ENCODE measurements at places on chromosomes 4 and X.

DNA sequence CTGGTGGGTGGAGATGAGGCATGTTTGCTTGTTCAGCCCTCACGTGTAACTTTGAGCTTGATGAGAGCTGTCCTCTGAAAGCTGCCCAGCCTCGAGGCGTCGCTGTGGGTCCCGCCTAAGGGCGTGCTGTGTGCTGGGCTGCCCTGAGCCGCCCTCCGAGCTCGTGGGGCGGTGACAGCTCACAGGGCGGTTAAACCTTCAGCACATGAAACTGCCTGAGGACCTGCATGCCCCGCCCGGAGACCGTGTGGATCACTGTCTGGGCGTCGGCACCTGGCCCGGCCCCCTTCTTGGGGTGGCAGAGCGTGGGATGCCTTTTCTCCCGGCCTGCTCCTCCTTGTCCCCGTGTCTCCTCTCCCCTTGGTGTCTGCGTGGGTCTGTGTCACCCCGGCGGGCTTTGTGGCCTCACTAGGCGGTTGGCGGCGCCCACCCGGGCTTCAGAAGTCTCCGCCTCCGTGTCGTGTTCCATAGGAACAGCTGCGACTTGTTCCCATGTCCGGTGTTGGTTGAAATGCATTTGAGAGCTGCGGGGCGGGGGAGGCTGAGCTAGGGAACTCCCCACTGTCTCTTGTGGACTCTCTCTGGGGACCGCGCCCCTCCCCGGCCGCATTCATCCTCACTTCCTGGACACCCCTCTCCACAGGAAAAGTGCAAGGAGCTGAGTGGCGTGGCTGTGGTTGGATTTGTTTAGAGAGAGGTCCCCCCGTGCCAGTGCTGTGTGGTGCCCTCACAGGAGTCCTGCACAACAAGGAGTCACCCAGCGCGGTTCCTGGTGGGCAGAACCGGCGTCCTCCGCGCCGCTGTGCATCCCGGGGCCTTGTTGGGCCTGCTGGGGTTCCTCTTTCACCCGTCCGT, 6.8 kb downstream of the AKAP17A start:
- no peak for DNase-seq

- DNase-seq: no peak
Measured at GRCh38 chrX:133983974-133984845, 1.2 kb downstream of the GPC3 start.

DNA sequence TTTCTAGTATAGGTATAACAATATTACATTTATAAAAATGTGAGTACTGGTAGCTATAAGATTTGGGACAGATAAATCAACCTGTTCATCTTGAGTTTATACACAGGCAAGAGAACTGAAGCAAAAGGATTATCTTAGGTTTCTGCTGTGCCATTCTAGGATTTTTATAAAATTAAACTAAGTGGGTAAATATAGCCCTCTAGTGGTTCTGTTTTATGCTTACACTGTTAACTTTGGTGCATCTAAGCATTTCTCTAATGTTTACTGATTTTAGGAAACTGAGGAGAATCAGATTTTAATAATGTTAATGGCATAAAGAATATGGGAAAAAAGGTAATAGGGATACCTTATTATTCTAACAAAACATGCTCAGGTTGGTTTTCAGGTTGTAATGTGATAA, 1.1 kb upstream of the RRH start:
- DNase-seq: no peak

- no peak for DNase-seq
Measured at GRCh38 chrX:323721-324628, 5.4 kb upstream of the GTPBP6 start.

- no peak for DNase-seq
Measured at GRCh38 chrX:10110984-10111363, 45.8 kb upstream of the CLCN4 start.

DNA sequence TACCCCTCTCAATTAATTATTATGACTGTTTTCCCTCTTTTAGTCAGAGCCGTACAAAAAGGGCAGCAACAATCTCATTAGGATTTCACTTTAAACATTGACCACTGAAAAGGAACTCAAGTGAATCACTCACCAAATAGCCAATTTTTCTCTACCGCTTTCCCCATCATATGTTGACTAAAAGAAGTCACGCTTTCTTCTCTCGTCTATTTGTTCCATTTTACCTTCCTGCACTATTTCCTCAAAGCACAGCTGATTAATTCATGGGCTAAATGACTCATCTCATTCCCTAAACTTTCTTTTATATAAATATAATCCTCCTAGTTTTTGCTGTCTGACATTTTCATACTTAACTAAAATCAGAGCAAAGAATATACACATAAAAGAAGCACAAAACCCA, 8.2 kb downstream of the MID1 start:
- DNase-seq: no peak

DNA sequence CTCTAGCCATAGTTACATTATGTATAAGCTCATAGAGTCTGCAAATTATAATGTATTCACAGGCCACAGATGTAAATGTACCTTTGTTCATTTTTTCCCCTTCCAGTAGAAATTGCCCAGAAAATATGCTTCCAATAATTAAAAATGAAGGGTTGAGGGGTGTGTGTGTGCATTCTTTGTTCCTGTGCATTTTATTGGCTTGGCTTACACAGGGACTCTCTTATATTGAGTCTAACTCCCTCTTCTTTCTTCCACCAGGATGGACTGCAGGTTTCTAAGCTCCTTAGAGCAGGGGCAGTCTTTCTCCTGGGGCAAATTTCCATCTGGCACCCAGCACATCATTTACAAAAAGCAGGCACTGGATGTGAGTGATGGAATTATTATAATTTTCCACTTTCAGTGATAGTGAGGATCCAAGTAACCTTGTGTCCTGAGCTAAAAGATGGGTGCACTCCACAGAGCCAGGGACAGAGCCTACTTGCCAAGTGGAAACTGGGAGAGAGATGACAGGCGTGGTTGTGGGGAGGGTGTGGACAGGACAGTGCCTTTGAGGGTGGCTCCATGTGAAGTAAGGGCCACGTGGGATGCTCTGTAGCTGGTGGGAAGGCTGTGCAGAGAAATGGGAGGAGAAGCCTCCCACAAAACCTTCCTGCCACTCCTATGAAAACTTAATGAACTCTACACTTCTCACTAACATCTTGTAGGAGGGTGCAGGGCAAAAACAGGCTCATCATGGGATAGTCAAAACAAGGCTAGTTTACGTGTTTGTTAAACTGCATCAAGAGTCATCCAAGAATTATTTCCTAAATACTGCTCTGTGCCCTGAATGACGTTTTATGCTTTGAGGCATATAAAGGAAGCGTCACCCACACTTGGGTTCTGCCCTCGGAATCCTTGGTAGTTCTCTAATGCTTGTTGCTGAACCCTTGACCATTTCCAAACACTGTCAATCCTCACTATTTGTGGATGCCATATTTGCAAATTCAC, 16.0 kb downstream of the IGFBP7 start:
- DNase-seq: no peak

GRCh38 chr4:106056914-106057313, 161.6 kb downstream of the NPNT start:
- no peak for DNase-seq

- DNase-seq: no peak
Measured at GRCh38 chrX:16278927-16279326, 111.6 kb downstream of the MAGEB17 start.

DNA sequence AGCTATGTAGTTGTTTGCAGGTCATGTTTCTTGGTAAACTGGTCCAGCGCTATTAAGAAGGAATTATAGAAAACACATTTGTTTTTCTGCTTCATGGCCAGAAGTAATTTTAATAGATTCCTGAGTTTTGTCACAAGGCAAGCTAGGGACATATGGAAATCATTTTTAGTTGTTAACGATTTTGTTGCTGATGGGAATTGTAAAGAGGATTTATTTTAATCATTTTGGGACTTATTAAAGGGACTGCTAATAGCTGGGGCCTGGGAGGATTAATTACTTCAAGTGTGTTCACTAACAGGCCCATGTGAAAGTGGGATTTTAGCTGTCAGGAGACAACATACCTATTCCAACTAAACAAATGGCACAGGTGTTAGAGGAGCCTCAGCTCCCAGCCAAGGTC, 492.0 kb upstream of the ARX start:
- DNase-seq: no peak

DNA sequence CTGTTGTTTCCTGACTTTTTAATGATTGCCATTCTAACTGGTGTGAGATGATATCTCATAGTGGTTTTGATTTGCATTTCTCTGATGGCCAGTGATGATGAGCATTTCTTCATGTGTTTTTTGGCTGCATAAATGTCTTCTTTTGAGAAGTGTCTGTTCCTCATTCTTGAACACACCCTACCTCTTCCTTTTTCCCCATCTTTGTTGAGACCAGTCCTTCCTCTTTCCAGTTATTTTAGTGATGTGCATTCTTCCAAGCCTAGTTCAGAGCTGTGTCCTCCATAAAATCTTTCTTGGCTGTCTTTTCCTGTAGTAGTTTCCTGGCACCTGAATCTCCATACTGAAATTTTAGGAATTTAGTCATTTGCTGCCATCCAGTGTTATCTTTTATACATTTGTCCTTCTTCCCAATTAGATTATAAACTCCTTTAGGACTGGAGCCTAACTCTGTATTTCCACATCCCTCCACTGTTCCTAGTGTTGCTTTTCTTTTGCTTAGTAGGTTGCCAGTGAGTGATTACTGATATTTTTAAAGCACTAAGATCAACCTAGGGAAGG, 11.4 kb downstream of the FHIP1A start:
- DNase-seq: no peak

GRCh38 chr4:148812101-148812500, 369.9 kb upstream of the NR3C2 start:
- DNase-seq: no peak

DNA sequence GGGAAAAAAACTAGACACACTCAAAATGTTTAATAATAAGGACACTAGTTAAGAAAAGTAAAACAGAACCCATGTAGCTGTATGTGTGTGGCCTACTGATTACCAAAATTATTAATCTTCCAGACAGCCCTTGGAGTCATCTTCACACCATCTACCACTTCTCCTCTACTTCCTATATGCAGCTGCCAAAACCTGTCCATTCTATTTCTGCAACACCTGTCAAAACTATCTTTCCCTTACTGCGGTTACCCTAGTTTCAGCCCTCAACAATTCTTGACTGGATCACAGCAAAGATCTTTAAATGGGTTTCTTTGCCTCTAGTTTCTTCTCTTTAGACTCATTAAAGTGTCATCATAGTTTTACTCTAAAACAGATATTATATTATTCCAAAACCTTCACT, 72.6 kb downstream of the GPR82 start:
- no peak for DNase-seq

DNA sequence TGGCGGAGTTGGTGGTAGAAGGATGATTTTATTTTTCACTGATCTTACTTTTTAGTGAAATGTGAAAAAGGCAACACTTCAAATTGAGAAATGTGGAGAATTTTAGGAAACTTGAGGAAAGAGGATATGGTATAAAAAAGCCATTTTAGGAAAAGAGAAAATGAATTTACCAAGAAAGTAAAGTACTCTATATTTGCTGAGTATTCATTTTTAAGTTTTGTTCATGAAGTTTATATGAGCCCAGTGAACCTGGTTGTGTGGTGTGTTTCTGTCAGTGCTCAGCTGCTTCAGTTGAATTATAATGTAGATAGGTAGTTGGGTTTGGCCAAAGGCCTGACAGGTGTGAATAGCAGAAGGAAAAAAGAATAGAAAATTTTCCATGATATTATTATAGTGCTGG, 345.5 kb upstream of the FSTL5 start:
- DNase-seq: no peak

DNA sequence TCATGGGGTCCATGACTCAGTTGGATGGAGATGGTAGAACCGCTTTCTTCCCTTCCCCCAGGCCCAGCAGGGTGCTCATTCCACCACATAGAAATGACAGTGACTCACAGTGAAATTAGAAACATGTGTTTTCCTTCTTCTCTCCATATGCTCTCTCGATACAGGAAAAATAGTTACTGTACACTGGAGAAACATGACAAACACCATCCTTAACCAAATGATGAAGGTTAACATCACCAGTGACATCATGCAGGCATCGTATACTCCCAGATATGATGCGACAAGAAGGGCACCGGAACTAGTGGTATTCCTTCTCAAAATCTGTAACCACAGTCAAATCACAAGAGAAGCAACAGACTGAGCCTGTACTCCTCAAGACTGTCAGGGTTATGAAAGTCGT, 11.7 kb upstream of the RAB40A start:
- DNase-seq: no peak

DNA sequence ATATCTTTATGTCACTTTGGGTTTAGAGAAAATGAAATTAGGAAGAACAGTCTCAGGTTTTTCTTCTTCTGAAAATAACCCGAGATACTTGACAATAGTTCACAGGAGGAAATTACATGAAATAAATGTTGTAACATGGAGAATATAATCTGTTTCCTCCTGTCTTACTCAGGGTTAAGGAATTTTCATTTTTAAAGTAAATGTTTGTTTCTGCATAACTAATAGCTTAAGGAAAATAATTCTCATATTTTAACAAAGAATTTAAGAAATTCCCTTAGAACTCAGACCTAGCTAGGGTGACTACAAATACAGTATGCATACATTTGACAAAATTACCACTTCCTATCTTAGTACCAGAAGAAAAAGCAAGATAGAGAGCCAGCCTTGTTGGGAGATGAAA, 17.2 kb upstream of the SPRY1 start:
- no peak for DNase-seq

- DNase-seq: no peak
Measured at GRCh38 chr4:161916035-161916434, 247.8 kb downstream of the FSTL5 start.
